Activated naive CD4-positive, alpha-beta T cell treated with Interleukin-2 at 50 U/mL for 16 hours (primary cell): ENCODE measurements at places on chromosomes 2 and 18.

GRCh38 chr2:8857709-8858108 is 20.3 kb upstream of the KIDINS220 start:
- no peak for DNase-seq

- DNase-seq = no peak
Observed at GRCh38 chr18:36697905-36698304, 130.9 kb downstream of the TPGS2 start.

- DNase-seq = no peak
Observed at GRCh38 chr2:200405599-200406298, 99.3 kb downstream of the SPATS2L start.

DNA sequence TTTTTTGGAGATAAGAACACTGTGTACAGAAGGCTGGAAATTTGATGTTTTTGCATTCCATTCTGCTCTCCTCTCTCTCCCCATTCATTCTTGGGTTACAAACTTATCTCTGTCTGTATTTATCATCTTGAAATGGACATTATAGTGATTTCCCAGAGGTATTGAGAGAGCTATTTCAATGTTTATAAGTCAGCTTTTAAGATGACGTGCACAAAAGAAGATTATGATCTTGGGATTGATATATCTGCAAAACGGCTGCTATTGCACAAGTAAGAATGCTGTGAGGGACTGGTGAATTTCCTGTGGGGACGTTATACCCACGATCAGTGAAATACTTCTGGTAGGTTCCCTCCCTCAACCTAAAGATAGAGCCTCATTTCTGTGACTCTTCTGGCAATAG is 61.0 kb upstream of the DTNA start:
- DNase-seq = no peak

DNA sequence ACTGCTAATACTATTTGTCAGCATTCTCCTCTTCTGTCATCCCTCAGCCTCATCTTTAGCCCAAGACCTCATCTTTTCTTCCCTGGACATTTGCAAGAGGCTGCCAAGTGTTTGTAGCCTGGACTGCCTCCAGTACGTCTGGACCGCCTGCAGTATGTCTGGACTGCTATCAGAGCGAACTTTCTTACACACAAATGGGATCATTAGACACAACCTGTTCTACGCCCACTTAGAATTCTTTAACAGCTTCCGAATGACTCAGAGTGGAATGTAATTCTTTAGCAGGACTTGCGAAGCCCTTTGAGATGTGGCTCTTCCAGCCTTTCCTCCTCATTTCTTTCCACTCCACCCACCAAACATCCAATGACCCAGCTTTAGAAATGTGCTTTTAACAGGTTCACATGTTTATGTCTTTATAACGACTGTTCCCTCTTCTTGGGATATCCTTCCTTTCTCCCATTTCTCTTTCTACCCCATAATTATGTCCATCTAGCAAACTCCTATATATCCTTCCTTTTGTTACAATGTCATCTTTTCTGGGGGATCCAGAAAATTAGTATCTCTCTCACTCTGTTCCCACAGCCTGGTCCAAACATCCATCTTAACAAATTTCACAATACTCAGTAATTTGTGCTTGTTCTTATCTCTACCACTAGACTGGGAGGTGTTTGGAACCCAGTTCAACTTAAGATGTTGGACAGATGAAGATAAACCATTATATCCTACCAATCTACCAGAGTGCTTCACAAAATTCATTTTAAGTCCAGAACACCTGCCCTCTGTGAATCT is 171.3 kb upstream of the PGAP1 start:
- DNase-seq = no peak

DNA sequence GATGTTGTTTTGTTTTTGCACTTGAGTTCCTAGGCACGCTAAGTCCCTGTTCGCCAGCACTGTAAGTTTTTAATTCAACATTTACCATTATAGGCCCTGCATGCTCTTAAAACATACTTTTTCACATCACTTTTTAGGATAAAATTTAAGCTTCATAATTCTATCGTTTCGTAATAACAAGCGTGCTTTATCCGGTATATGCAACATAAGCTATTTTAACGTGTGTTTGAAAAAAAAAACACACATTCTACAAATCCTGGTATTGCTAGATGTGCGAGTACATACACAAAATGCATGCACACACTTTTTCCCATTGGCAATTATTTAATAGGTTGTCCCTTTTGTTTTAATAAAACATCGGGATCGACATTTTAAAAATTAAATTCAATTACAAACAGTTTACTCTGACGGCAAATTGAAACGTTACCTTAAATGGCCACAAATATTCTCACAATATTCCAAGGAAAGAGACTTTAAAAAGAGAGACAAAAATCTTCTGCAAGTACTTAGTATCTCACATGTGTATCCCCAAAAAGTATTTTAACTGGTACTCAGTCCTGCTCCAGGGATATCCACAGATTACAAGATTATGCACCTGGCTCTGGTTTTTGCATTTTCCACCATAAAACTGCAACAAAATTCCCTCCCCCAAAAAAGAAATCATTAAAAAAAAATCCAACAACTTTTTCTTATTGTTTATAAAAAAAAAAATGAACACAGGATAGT is 1.0 kb upstream of the TCF4 start:
- no peak for DNase-seq

- DNase-seq = no peak
Observed at GRCh38 chr2:89831641-89832498, 1140.4 kb downstream of the RPIA start.

GRCh38 chr2:102421890-102422759 is 835 bp upstream of the IL18RAP start:
- DNase-seq = no peak

DNA sequence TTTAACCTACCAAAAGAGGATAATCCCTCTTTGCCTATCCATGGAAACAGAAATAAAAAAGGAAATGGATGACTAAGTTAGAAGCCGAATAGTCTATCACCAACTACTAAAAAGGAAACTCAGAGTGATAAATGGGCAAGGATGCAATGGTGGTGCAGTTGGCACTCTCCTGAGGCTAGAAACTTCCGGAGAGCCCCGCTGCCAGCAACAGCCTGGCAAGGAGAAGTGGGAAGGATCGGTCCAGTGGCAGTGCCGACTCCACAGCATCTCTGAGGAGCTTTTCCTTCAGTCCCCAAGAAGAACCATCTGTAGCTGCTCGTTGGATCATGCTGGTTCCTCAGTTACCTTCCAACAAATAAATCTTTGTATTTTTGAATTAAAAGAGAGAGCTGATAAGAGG is 74.7 kb downstream of the DPP4 start:
- no peak for DNase-seq

DNA sequence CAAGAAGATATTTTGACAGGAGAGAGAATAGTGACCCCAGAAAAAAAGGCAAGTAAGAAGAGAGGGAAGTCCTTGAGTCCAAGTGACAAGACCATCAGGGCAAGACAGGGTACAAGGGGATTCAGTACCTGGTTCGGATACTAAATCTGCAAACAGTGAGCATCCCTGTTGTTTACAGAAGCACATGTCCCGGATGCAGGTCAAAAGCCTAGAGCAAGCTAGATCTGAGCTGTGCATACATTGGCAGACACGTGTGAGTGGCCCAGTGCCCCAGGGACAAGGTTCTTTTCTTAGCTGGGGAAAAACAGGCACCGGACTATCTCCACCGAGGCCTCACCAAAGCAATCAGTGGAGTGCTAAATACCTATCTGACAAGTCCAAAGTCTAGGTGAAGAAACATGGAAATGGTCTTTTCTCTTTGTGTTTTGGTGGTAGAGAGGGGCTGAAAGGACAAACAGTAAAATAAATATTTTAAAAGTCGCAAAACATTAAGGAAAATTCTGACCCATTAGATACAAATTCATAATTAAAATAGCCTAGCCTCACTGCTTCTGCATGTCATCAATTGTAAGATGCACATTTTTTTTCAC is 165.2 kb downstream of the SUCLG1 start:
- DNase-seq = no peak

GRCh38 chr2:159226608-159227385 is 59.7 kb downstream of the WDSUB1 start:
- DNase-seq = no peak

DNA sequence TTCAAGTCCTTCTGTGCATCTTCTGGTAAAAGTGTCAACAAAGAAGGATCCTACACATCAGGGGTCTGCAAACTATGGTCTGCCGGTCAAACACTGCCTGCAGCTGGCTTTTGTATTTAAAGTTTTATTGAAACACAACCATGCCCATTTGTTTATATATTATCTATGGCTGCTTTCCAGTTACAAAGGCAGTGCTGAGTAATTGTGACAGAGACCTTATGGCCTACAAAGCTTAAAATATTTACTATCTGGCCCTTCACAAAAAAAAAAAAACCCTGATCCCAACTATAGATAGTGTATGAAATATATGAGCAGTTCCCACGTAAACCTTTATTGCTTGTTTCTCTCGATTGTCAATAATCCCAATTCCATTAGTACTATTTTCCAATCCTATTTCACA is 101.4 kb downstream of the RBMS1 start:
- no peak for DNase-seq

- DNase-seq = no peak
Observed at GRCh38 chr18:75075429-75075841, 133.5 kb downstream of the PTGR3 start.

DNA sequence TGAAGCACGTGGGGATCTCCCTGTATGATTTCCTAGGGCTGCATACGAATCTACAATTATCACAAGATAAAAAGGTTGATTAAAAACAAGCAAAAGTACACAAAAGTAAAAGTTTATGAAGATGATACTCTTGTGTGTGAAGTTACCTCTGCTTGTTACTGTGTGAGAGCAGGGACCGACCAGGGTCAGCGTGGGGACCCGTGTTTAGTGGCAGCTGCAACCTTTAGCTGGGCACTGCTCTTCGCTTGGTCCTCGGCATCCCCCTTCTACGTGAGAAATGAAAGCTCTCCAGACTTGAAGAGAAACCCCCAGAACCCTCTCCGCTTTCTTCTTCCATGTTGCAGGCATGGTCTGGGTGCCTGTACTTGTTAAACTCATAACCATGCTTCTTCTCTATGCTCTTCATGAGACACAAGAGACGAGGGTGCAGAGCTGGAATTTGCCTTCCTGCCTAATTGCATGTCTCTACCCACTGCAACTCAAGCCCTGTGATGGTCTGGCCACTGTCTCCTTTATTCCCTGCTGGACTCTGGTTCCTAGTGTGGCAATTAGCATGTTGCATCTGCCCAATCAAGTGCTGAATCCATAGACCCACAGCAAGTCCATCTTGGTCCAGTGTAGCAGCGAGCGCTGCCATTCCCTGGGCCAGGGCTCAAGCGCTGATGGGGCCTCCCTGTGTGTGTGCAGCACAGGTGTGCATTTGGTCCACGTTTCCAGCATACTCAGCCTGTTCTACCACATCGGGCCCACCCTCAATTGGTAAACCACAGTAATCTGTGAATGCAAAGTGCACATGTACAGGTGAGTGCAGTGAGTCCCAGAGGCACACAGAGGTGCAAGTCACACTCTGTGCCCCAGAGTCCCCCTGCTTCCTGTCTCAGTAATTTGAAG is 88.5 kb downstream of the TWIST2 start:
- no peak for DNase-seq

DNA sequence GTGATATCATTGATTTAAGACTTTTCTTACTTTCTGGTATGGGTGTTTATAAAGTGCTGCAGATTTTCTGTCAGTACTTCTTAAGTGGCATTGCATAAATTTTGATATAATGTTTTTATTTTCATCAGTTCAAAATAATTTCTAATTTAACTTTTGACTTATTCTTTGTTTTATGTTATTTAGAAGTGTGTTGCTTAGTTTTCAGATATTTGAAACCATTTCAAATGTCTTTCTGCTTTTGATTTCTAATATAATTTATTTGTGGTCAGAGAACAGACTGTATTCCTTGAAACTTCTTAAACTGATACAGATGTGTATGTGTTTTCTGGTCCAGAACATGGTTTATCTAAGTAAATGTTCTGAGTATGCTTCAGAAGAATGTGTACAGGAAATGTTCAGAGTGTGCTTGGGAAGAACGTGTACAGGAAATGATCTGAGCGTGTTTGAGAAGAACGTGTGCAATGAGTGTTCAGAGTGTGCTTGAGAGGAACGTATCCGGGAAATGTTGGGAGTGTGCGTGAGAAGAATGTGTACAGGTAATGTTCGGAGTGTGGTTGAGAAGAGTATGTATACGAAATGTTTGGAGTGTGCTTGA is 265.7 kb upstream of the HS6ST1 start:
- DNase-seq = no peak

GRCh38 chr18:9404565-9405060 is 70.0 kb downstream of the TWSG1 start:
- DNase-seq = no peak

GRCh38 chr2:71783215-71783614 is 329.9 kb downstream of the DYSF start:
- no peak for DNase-seq

DNA sequence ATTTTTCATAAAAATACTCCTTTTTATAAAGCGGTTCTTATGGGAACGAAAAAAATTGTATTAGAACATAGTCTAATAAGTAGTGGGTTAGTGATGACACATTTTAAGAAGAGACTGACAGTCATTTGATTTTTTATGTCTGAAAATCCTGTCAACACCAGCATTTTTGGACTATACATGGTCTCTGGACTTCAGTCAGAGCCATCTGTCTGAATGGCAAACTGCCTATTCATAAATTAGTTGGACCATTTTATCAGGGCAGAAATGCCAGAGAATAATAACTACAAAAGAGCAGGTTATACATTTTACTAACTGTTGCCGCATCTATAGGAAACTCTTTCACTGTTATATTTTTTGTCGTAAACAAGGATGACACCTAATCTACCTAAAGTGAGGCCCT is 437.6 kb downstream of the ZNF804A start:
- DNase-seq = no peak
